ENCODE measurements at places on chromosomes 6 and 20.

- no peak for DNase-seq
Observed at GRCh38 chr6:36283608-36284007, 13.7 kb downstream of the PNPLA1 start.

- no peak for DNase-seq
Observed at GRCh38 chr6:69881322-69882151, 15.2 kb downstream of the COL19A1 start.

- DNase-seq, result peak; percentile 77
Observed at GRCh38 chr6:160226118-160226591, 32.5 kb downstream of the SLC22A2 start.

GRCh38 chr6:120198033-120198432 is 848.5 kb upstream of the MAN1A1 start:
- DNase-seq, result no peak

- DNase-seq, result no peak
Observed at GRCh38 chr6:111754423-111754822, 118.8 kb downstream of the FYN start.

GRCh38 chr6:88952065-88952704 is 11.2 kb downstream of the RNGTT start:
- no peak for DNase-seq

DNA sequence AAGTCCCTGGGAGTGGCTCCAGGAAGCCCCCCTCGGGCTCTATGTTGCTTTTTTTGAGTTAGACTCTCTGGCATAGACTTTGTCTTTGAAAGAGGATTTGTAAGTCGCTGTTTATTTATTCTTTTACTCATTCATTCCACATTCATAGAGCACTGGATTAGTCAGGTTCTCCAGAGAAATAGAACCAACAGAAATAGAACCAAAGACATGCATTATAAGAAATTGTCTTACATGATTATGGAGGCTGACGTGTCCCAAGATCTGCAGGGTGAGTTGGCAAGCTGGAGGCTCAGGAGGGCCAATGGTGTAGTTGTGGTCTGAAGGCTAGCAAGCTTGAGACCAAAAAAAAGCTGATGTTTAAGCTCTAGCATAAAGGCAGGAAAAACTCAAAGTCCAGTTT is 98.3 kb upstream of the CHD6 start:
- no peak for DNase-seq

- DNase-seq, result no peak
Observed at GRCh38 chr6:25311331-25311840, 32.2 kb downstream of the CARMIL1 start.

DNA sequence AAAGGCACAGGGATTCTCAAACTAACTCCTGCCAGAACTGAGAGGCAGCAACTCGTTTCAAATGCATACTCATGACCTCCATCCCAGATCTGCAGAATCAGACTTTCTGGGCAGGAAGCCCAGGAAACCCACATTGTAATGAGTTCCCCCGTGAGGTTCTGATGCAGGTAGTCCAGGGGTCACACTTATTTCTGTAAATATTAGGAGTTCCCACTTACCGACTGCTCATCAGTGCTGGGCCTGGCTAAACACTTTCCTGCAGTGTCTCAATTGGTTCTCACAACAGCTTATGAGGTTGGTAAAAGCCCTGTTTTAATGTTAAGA is 11.6 kb downstream of the DUSP15 start:
- no peak for DNase-seq

DNA sequence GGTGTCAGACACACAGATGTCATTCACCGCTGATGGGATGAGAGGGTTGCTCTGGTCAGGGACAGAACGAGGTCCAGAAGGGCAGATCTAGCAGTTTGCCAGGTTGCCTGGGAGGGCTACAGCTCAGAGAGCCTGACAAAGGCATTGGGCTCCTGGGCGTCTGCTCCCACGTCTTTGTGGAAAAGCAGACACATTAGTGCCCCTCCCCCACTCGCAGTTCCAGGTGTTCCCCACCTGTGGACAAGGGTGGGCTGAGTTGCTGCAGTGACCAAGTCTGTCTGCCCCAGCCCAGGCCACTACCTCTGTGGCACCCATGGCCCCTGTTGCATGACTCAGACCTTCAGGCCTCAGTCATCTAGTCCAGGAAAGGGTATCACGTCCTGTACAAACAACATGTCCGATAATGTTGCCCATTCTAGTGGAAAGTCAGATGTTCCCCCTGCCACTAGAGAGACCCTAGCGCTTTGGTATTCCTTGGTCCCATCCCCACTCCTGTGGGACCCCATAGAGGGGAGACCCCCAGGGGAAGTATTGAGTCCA is 37.4 kb downstream of the WRNIP1 start:
- no peak for DNase-seq

DNA sequence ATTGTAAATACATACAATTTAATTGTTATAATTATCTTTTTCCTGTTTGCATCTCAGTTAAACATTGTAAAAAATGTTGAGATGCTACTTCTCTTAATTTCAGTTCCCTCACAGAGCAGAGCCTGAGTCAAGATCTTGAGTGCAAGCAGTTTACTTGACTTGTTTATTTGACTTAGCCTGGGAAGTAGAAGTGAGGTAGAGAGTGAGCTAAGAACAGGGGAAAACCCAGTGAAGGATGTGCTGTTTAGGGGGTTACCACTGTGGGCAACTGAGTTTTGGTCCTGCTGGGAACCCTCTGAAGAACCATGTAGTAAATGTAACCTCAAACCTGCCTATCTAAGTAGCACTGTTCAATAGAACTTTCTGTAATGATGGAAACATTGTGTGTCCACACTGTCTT is 495.2 kb upstream of the FLRT3 start:
- DNase-seq, result no peak

GRCh38 chr6:13248584-13248985 is 79.8 kb downstream of the TBC1D7 start:
- DNase-seq, result no peak

GRCh38 chr6:19312241-19312978 is 524.8 kb upstream of the ID4 start:
- no peak for DNase-seq

DNA sequence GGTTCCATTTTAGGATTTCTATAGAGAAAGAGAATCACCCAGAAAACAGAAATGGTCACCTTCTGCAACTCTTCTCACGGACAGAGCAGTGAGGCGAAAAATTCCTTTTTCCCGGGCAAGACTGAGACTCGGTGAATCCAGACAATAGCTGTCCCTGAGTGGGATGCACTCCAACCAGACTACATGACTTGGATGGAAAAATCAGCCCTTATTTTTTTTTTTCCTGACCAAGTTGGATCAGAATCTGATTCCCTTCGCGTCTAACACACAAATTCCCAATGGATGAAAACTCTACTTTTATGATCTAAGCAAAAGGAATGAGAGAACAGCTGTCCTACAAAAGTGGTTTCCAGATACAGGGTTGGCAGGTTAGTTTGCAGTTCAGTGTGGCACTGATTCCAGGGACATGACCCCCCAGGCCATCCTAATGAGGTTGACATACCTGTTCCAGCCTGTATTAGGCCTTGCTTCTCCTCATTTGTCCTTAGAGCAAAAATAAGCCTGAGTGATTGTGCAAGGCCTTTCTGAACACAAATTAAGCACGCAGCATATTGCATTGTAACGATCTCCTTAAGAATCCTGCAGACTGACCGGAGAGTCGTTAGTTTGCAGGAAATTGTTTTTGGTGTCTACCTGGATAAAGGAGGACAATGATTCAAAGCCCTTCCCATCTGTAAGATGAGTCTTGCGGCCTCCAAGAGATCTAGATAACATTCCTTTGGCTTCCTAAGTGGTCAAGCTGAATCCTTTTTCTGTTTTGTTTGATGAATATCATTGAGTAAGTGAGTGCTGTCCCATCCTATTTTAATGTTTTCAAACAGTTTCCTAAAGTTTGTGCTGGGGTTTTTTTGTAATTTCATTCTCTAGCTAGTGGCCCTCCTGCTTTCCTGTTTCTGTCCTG is 1.5 kb upstream of the NEDD9 start:
- DNase-seq, result no peak

GRCh38 chr6:74936886-74937285 is 269.0 kb downstream of the COL12A1 start:
- no peak for DNase-seq

Measured in activated CD4-positive, alpha-beta T cell treated with anti-CD3 and anti-CD28 coated beads for 48 hours (primary cell).